Peyer's patch (tissue), 4 donors: ENCODE measurements at places on chromosomes 1 and 21. TPM values are rescaled to one million over a fixed set of nuclear protein-coding genes. Genes with fewer than 3 reads are reported as not detected.

GRCh38 chr1:181148636-181149035, 60.1 kb downstream of the IER5 start:
- no peaks in the 10 kb centered on the region for H3K36me3 ChIP-seq
- no peak overlapping the region for H3K4me3 ChIP-seq
- no peaks in the 10 kb centered on the region for H3K27me3 ChIP-seq
- peaks cover 5% of the 10 kb centered on the region for H3K4me1 ChIP-seq
- H3K27ac ChIP-seq = no peak overlapping the region
- DNase-seq = no peak

DYNLT5 gene
- 4.1 TPM for total RNA-seq

DNA sequence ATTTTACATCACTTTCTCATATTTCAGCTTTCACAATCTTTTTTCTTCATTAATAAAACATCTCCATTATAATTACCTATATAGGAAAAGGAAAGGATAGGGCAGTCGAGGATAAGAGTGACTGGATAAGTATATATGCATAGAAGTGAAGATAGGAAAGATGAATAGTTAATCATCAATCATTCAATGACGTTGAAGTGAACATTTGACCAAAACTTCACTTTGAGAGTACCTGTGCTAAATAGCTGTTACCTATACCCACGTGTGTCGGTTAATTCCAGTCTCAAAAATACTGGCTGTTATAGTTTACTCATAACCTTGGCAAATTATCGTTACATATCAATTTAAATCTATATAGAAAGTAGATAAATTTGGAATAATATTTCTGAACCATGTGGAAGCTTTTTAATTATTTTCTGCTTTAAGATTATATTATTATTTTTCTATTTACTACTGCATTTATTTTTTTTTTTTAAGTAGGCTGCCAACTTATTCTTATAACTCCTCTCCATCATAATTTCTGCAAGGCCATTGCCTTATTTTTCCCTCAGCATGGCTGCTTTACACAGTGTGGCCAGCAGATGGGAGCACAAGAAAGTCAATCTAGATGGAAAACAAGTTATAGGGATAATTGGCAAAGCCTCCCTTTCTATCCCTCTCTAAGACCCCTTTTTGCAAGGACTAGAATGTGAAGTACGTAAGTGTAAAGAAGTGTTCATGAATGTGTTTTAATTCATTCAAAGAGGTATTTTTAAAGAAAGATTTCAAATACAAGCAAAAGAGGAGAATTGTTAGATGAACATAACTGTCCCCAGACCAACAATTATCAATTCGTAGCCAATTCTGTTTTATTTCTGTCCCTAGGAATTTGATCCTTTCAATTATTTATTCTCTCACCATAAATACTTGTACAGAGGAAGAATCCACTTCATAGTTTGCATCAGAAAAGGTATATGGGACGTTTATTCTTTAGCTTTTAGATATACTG, 290.4 kb downstream of the KCNT2 start:
- DNase-seq = no peak
- no peak overlapping the region for H3K4me3 ChIP-seq
- no peak overlapping the region for H3K27ac ChIP-seq
- H3K4me1 ChIP-seq = no peaks in the 10 kb centered on the region
- no peaks in the 10 kb centered on the region for H3K36me3 ChIP-seq

DNA sequence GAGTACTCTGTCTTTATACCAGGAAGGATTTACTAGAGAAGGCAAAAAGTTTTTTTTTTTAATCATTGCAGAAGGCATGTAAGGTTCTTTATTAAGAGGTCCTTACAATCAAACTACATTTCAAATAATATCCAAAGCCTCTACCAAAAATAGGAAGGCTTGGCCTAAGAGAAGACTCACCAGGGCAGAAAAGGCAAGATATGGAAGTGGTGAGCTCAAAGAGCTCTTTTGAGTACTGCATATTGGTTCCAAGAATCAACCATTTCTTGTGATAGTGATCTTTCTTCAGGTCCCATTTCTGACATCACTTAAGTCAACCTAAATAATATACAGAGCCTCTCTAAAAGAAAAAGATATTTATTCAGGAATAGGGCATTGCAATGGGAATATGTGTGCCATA, 153.2 kb downstream of the FASLG start:
- no peaks in the 10 kb centered on the region for H3K27me3 ChIP-seq
- H3K27ac ChIP-seq = no peak overlapping the region

NCAM2 gene
- 5.8 TPM for total RNA-seq
